ENCODE measurements at places on chromosomes 6 and 20.

GRCh38 chr20:64189530-64189966 lies 25.3 kb downstream of the MYT1 start:
- DNase-seq, result no peak

DNA sequence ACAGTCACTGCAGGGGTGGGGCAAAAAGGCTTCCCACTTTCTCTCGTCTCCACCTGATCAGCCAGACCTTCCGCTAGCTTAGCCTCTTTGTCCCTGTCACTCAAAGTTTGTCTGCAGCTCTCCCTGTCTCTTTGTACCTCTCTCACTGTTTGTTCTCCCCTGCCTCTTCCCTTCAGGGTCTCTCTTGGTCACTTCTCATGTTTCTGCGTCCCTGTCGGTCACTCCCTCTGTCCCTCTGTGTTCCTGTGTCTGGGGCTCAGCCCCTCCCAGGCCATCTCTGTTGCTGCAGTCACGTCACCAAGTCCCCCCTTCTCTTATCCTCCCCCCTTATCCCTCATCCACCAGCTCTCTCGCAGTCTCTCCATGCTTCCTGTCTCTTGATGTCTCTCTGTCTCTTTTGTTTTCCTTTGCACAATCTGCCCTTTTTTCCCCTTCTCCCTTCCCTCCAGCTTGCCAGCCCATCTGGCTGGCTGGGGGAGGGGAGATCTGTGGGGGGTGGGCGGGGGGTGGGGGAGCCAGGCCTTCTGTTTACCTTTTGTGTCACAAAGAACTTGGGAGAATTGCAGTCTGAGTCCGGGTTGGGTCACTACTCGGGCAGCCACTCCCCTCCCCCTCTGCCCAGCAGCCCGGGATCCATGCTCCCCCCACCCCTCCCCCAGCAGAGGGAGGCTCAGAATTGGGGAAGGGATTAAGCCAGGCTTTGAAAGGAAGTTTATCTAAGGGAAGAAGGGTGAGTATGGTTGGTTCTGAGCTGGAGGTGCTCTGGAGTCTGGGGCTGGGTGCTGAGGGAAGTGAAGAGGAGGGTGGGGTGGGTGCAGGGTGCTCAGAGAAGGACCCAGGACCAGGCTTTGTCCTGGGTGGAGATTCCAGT lies 32.3 kb downstream of the FOXP4 start:
- no peak for DNase-seq

GRCh38 chr20:18971574-18971973 lies 158.0 kb downstream of the SCP2D1 start:
- DNase-seq, result no peak

- no peak for DNase-seq
Measured at GRCh38 chr6:32685603-32686002, 19.1 kb upstream of the HLA-DQB1 start.

GRCh38 chr20:54601831-54602515 lies 126.6 kb downstream of the DOK5 start:
- DNase-seq, result no peak

GRCh38 chr20:34322267-34323105 lies 19.3 kb upstream of the AHCY start:
- no peak for DNase-seq

DNA sequence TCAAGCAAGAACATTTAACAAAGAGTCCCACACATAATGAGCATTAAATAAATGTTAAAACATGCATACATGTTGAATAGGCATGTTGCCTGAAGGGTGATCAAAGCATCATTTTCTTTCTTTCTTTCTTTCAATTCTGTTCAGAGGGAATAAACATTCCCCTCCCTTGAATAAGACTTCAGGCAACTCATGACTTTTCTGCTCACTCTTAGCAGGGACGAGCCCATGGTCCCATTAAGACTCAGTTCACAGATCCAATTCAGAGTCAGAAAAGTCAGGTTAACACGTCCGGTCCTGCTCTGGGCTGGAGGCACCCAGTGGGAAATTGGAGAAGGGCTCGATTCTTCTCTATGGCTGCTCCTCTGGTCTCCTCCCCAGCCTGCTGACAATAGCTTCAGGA lies 181.7 kb downstream of the ZNF217 start:
- DNase-seq, result no peak
